ENCODE measurements at places on chromosomes 3 and 15.
A peak's percentile ranks its signal among the peaks of the same experiment; 100 is the strongest.

GRCh38 chr3:127729556-127730056 is 56.9 kb downstream of the ABTB1 start:
- no peak for DNase-seq

GRCh38 chr3:127566833-127567232 is 23.7 kb downstream of the TPRA1 start:
- peak; percentile 49 for DNase-seq

GRCh38 chr3:61574854-61575253 is 13.5 kb downstream of the PTPRG start:
- no peak for DNase-seq

DNA sequence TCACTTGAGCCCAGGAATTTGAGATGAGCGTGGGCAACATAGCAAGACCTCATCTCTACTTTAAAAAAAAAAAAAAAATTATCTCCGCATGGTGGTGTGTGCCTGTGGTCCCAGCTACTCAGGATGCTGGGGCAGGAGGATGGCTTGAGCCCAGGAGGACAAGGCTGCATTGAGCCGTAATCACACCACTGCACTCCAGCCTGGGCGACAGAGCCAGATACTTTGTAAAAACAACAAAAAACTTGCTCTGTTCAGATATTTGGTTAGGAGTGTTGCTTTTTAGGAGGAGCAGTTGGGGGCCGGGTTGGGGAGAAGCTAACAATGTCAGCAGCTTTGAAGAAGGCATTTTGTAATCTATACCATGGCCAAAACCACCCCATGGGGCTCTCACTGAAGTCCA is 4.1 kb downstream of the GCNT3 start:
- DNase-seq = no peak

DNA sequence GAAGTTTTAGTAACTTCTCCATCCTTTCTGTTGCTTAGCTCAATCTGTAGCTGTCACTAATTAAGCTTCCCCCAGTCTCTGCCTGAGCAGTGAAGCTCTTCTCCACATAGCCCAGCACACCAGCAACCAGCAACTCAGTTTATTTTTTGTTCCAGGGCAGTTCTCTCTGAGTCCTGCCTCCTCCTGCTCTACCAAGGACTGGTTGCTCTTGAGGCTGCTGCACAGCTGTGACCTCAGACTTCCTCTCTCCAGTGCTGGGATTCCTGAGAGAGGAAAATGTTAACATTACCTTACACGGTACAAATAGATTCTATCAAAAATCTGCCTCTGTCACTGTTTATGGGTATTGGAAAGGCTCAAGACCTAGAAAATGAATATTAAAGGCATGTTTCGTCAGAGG is 294.7 kb downstream of the OXSM start:
- DNase-seq = no peak

GRCh38 chr3:162984746-162985145 is 1488.1 kb downstream of the OTOL1 start:
- DNase-seq = no peak

All from NCI-H1417 (cell line).